ENCODE measurements at places on chromosomes 4 and X. TPM values are rescaled to one million over a fixed set of nuclear protein-coding genes. Genes with fewer than 3 reads are reported as not detected.

DNA sequence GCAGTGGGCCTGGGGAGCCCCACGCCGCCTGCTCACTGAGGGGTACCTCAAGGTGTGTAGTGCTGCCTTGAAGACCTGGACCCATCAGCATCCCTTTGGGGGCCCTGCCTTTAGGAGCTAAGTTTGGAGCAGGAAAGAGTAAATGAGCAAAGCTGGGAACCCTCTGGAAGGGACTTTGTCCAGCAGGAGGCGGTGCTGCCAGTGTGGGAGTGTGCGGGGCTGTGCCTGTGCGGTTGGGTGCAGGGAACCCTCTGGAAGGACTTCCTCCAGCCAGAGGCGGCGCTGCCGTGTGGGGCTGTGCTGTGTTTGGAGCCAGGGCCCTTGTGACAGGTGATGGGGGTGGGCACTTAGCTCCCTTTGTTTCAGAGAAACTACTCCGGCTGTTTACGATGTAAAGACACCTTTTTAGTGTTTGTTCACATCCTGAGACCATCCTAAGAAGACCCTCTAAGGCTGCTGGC is 25.8 kb downstream of the RGS12 start:
- no peak overlapping the region for H3K27ac ChIP-seq
- H3K27me3 ChIP-seq: no peaks in the 10 kb centered on the region
- H3K4me3 ChIP-seq: no peak overlapping the region
- no peaks in the 10 kb centered on the region for H3K36me3 ChIP-seq
- no peak for DNase-seq
- no peaks in the 10 kb centered on the region for H3K4me1 ChIP-seq

SOD3 gene
- 329 TPM for total RNA-seq

ARMCX2 gene
- 35.8 TPM for total RNA-seq

FATE1 gene
- total RNA-seq: not detected

GRCh38 chr4:150436598-150437370 is 145.2 kb upstream of the MAB21L2 start:
- H3K36me3 ChIP-seq: peaks cover 12% of the 10 kb centered on the region
- H3K4me1 ChIP-seq: no peaks in the 10 kb centered on the region
- H3K4me3 ChIP-seq: no peak overlapping the region
- H3K27ac ChIP-seq: no peak overlapping the region
- DNase-seq: no peak

NMU gene
- not detected for total RNA-seq

GRCh38 chr4:3343358-3343757 is 50.5 kb downstream of the RGS12 start:
- H3K27ac ChIP-seq: no peak overlapping the region
- H3K4me1 ChIP-seq: peaks cover 9% of the 10 kb centered on the region
- H3K27me3 ChIP-seq: no peaks in the 10 kb centered on the region
- H3K36me3 ChIP-seq: peaks cover 14% of the 10 kb centered on the region
- no peak for DNase-seq
- H3K4me3 ChIP-seq: no peak overlapping the region

- no peaks in the 10 kb centered on the region for H3K36me3 ChIP-seq
- no peak overlapping the region for H3K4me3 ChIP-seq
- DNase-seq: no peak
- H3K27ac ChIP-seq: no peak overlapping the region
Observed at GRCh38 chrX:20664131-20664530, 397.4 kb upstream of the RPS6KA3 start.

- H3K27me3 ChIP-seq: peaks cover 16% of the 10 kb centered on the region
- no peak overlapping the region for H3K27ac ChIP-seq
- H3K4me3 ChIP-seq: no peak overlapping the region
- DNase-seq: no peak
- H3K36me3 ChIP-seq: peaks cover 7% of the 10 kb centered on the region
Observed at GRCh38 chrX:110173192-110174175, 144.4 kb downstream of the AMMECR1 start.

- DNase-seq: no peak
- peak overlapping the region; percentile 64 for H3K27ac ChIP-seq
- H3K36me3 ChIP-seq: no peaks in the 10 kb centered on the region
- no peak overlapping the region for H3K4me3 ChIP-seq
Observed at GRCh38 chr4:88804234-88804633, 106.6 kb upstream of the NAP1L5 start.

- H3K4me1 ChIP-seq: no peaks in the 10 kb centered on the region
- H3K4me3 ChIP-seq: no peak overlapping the region
- no peak for DNase-seq
- H3K27me3 ChIP-seq: no peaks in the 10 kb centered on the region
- no peaks in the 10 kb centered on the region for H3K36me3 ChIP-seq
- H3K27ac ChIP-seq: no peak overlapping the region
Observed at GRCh38 chr4:145427991-145428390, 53.7 kb upstream of the SMAD1 start.

DNA sequence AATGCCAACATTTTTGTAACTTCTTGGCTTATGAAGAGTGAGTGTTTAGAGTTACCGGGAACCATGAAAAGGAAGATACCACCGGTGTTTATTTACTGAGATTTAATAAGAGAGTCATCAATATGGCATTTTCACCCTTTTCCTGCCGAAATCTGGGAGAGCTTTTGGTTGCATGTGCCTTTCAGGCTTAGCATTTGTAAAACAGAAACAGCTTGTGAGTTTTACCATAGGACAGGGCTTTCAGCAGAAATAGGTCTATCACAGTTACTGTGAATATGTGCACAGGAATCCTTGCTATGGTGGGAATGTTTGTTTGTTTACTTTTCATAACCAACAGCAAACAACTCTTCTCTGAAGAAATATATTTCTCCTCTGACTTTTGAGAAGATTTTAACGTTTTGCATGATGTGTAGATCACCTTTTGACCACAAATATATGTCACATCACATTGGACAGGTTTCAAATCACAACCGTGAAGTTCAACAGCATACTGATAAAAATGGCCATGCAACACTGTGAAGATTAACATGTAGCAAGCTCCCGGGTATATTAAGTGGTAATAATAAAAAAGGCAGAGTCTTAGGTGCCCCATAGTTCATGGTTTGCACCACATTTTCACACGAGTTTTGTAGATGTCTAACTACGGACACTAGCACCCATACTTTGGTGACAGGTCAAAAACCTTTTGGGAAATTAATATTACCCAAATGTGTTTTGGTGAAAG is 21.3 kb downstream of the ARHGAP24 start:
- H3K4me3 ChIP-seq: no peak overlapping the region
- H3K4me1 ChIP-seq: peaks cover 23% of the 10 kb centered on the region
- no peaks in the 10 kb centered on the region for H3K27me3 ChIP-seq
- DNase-seq: no peak

GUF1 gene
- 16.5 TPM for total RNA-seq

All from tibial nerve (tissue), 4 donors.